Choroid plexus epithelial cell (primary cell): ENCODE measurements at places on chromosomes 6 and 20.
A peak's percentile ranks its signal among the peaks of the same experiment; 100 is the strongest.

- no peak for DNase-seq
Measured at GRCh38 chr20:46552460-46553420, 2.3 kb upstream of the OCSTAMP start.

GRCh38 chr20:14009208-14009607 is 13.9 kb downstream of the MACROD2 start:
- no peak for DNase-seq

GRCh38 chr6:151303231-151303630 is 63.5 kb downstream of the AKAP12 start:
- no peak for DNase-seq

DNA sequence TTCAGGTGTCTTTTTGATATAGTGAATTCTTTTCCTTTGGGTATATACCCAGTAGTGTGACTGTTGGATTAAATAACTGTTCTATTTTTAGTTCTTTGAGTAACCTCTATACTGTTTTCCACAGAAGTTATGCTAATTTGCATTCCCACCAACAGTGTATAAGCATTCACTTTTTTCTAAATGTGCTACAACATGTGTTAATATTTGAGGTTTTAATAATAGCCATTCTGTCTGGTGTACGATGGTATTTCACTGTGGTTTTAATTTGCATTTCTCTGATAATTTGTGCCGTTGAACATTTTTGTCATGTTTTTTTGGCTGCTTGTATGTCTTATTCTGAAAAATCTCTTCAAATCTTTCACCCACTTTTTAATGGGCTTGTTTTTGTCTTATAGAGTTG is 563.5 kb downstream of the GRIK2 start:
- DNase-seq = no peak

DNA sequence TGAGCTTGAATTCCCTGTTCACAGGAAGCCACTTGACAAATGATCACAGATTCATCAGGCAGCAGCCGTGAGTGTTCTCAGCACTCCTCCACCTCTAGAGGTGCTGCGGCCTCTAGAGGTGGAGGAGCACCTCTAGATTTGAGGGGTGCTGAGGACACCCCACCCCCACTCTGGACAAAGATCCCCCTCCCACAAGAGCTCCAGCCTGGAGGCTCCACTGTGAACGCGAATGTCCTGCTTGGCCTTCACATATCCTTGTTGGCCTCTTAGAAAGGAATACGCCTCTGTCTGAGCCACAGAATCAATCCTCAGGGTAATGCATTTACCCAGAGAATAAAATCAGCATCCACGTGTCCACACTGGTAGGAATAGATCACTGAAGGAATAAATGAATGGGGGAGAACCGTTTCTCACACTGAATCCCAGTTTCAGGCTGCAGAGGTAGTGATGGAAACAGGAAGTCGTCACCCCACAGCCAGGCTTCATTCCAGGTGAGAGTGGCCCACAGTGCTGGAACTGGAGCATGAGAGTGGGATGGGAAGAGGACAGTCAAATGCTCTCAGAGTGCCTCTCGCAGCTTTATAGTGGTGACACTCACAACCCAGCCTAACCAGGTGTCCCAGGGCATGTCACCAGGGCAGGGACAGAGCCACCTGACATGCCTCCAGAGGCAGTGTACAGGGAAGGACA is 16.6 kb downstream of the NPEPL1 start:
- no peak for DNase-seq

- peak; percentile 24 for DNase-seq
Measured at GRCh38 chr6:72446430-72446829, 175.4 kb upstream of the KCNQ5 start.

DNA sequence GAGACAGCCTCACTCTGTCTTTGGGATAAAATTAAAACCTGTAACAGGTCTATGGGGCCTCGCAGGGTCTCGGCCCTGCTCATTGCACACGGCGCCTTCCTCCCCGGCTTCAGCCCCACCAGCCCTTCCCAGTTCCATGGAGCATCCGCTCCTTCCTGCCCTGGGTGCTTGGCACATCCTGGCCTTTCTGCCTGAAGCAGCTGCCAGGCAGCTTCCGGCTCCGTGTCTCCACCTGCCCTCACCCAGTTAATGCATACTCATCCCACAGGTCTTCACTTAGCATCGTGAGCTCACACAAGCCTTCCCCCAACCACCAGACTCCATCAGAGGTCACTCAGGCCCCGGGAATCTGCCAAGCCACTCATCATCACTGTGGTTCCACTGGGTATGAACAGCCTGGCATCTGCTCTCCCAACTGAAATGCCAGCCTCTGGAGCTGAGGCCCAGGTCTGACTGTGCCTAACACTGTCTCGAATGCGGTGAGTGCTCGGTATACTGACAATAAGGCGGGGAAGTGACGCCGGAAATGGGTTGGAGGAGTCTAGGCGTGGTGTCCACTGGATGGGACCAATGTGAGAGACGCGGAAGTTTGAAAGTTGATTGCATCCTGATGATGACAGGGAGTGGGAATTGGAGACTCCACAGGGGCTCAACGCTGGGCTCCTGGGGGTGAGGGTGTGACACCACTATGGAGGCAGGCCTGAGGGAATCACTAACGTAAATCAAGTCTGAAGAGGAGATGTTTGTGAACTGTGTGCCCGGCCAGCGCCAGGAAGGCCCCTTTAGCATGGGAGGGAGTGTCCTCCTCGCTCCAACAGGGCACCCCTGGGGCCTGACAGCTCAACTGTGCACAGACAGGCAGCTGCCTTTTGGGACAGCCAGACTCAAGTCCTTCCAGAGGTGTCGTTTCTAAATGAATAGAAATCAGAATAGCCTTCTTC is 245.8 kb downstream of the TTLL2 start:
- no peak for DNase-seq

DNA sequence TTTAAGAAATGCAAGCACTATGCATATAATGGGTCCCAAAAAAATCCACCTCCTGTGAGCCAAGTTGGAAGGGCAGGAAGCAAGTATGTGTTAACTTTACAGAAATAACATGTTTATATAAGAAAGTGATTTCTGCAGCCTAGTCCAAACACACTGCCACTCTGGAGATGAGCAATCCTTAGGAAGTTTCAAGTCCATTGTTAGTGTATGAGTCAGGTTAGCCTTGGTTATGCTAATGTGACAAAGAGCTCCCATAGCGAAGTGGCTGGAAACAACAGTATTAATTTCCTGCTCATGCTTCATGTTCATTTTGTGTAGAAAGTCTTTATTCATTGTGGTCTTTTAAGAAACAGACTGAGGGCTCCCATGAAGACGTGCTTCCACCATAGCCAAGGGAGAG is 121.4 kb downstream of the TBXT start:
- DNase-seq = peak; percentile 94
